ENCODE measurements at places on chromosomes 12 and 14.

DNA sequence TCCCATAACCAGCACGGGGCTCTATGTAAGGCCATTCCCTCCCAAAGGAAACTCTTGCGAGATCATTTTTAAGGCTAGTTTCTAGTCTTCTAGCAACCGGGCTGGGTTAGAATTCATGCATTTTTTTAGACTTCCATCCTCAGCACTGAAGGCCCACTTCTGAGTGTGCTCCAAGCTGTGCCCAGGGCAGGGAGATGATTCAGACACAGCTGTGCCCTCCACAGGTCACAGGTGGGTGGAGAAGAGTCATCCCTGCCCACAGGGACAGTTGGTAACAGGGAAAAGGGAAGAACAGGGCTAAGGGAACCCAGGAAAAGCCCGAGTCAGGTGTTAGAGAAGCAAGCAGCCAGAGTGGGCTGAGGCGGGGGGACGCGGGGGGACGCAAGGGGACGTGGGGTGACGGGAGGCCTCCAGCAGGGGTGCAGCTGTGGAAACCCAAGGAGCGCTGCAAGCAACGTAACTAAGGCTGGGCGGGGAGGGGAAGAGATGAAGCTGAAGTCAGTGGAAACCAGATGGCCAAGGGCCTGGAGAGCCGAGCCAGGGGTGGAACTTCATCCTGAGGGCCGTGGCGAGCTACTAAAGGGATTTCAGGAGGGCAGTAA, 27.2 kb upstream of the PPP2R5C start:
- DNase-seq = no peak

- DNase-seq = no peak
Measured at GRCh38 chr14:72155379-72155993, 223.3 kb downstream of the RGS6 start.

DNA sequence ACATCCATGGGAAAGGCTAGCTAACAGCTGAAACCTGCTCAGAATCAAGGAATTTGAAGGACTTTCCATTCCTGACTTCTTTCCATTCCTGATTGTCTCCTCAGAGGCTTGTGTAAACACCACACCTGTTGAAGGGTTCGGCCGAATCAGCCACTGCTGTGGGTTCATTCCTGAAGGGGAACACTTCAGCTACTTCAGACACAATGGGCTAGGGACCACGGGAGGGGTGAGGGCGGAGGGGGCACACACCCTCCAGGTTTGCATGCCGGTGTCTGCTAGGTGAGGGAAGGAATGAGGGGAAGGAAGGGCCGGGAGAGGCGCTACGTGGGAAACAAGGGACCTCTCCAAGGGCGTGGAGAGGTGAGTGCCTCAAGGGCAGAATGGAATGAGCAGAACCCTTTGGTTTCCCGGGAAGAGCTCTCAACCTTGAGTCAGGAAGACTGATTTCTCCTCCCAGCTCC, 1.3 kb downstream of the GPRC5A start:
- DNase-seq = no peak

DNA sequence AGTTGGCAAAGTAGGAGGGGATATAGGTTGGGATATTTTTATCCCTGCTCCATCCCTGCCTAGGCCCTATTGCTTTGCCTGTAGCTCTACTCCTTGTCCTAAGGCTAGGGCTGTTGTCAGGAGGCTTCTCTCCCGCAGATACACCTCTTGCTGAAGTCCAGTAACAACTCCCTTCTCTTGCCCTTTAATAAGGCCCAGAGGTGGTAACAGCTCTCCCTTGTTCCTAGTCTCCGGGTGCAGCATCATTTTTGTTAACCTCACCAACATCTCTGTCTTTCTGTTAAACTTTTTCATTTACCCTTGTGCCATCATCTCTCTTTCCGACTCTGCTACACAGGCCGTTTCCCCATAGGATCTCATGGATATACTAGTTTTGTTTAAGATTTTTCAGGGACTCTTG, 6.3 kb downstream of the ASCL1 start:
- no peak for DNase-seq

- no peak for DNase-seq
Measured at GRCh38 chr14:74599321-74599761, 12.7 kb downstream of the LTBP2 start.

- no peak for DNase-seq
Measured at GRCh38 chr14:102315121-102315520, 4.4 kb upstream of the ZNF839 start.

GRCh38 chr12:47821346-47821706, 1.6 kb upstream of the HDAC7 start:
- DNase-seq = peak; percentile 40

DNA sequence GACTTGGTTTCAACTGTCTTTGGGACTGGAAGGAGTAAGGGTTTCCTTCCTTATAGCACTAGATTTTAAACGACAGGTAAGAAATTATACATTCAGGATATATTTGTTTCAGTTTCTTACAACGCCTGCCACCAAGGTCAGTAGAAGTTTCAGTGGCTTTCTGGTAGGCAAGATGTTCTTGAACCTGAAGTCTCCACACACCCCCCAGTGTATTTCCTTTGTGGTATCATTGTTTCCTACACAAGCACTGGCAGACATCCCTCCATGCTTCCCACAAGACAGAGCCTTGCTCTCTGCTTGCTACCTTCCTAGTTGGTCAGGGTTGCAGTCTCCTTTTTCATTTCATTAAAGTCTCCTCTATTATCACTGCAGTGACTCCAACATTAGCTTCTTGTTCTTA, 283.1 kb downstream of the FLRT2 start:
- DNase-seq = no peak

DNA sequence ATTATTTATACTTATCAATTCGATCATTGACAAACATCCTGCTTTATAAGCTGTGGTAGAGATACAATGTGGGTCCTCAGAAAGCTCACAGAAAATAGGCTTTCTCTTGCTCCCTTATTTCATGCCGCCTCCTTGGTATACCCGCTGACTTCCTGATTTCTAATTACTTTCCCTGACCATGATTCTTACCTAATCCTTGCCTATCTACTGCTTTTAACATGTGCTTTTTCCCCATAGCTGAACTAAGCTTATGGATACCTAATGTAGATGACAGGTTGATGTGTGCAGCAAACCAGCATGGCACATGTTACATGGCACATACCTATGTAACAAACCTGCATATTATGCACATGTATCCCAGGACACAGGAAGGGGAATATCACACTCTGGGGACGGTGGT, 65.1 kb downstream of the ITPR2 start:
- DNase-seq = no peak

DNA sequence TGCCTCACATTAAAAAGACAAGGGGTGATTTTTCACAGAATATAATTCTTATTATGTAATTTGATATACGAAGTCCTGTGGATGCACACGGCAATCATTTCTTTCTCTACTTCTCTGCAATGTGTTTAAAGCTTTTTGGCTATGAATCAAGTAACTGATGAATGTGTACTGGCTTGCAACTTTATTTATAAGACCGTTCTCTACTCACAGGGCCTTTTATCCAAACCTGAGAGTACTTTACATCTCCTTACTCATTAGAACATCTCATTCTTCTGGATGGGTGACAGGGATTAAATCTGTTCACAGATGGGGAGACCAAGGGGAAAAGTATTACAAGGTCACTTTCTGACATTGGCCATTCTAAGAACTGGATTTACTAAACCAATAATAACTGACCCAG, 215.8 kb upstream of the DIO2 start:
- DNase-seq = no peak

- DNase-seq = no peak
Measured at GRCh38 chr12:61821381-61821780, 438.8 kb upstream of the USP15 start.

DNA sequence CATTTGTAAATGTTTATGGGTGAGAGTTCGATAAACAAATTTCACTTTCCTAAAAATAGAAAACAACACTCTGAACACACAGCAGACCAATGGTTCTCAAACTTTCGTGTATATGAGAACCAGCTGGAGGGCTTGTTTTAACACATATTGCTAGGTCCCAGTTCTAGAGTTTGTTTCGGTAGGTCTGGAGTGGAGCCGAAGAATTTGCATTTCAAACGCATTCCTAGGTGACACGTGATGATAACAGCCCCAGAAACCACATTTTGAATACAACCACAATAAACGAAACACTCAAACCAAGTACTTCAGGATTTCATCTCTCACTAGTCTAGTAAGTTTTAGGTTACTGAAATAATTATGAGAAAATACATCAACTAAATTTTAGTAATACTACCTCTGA, 17.1 kb downstream of the SEC23A start:
- DNase-seq = no peak

DNA sequence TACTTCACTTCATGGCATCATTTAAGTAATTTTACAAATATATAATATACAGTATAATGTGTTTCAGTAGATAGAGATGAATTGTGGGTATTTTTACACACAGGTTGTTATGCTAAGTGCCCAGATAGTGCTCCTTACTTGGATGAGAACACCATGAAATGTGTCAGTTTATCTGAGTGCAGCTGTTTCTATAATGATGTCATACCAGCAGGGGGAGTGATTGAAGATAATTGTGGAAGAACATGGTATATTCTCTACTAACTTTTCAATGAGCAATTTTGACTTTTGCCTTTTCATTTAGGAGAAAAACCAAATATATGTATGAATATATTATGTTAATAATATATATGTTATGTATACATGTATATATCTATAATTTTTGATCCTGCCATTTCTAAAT, 221.6 kb downstream of the LRRK2 start:
- peak; percentile 17 for DNase-seq

GRCh38 chr12:49966511-49967041, 4.9 kb downstream of the AQP5 start:
- no peak for DNase-seq

DNA sequence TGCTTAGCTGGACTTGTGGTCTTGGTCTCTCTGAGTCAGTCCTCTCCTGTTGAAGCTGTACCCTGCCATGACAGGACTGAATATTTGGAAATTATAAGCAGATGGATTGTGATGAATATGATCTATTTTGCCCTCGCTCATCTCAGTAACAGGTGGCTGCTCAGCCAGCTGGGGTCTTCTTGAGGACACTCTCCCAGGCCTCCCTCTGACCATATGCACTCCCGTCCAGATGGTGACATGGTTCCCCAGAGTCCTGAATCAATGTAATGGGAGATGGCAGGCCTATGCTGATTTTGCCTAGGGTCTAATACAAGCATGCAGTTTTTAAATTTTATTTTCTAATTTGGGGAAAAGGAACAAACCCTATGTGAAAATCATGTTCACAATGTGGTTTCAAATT, 63.1 kb upstream of the TRHDE start:
- DNase-seq = no peak

- DNase-seq = no peak
Measured at GRCh38 chr12:110943373-110943772, 23.0 kb upstream of the MYL2 start.

DNA sequence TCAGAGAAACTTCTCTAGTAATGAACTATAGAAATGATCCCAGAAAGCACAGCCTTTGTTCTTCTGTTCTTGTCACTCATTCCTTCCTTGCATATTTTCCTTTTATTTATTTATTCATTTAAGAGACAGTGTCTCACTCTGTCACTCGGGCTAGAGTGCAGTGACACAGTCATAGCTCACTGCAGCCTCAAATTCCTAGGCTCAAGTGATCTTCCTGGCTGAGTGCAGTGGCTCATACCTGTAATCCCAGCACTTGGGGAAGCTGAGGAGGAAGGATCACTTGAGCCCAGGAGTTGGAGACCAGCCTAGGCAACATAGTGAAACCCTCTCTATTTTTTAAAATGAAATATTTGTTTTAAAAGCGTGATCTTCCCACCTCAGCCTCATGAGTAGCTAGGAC, 11.5 kb downstream of the TECPR2 start:
- DNase-seq = no peak

GRCh38 chr14:42872786-42873185, 1266.1 kb downstream of the LRFN5 start:
- no peak for DNase-seq

- no peak for DNase-seq
Measured at GRCh38 chr12:112828541-112828940, 37.0 kb downstream of the RPH3A start.

GRCh38 chr12:41545761-41546160, 357.6 kb downstream of the PDZRN4 start:
- DNase-seq = no peak

GRCh38 chr12:87766044-87766443, 263.2 kb downstream of the C12orf50 start:
- DNase-seq = no peak

DNA sequence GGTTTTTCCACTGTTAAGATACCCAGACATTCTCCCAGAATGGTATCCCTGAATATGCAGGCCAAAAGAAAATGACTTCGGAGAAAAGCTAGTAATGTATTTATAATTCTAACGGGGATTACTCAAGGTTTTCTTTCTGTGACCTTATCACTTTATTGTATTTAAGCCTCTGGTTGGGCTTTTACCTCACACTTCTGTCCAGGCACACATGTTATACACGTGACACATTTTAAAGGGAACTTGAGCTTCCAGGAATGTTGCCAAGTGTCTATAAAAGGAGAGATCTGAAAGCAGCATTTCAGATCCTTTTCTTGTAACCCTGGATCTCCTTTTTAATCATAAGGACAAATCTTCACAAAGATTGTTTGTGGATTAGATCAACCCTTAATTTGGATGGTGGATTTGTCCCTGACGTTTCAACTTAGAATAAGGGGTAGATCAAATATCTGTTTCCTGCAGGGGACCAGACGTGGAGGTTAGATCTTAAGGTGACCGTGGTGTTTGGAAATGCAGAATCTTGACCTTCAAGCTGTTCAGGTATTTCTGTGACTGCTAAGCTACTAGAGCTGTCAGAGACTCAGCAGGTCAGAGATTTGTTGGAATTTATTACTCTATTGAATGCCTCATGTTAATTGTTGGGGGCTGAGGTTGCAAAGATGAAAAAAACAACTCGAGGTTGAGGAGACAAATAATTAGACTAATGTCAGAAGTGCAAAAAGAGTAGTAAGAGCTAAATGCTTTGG, 1.5 kb downstream of the CIPC start:
- DNase-seq = peak; percentile 50

- peak; percentile 14 for DNase-seq
Measured at GRCh38 chr14:39488600-39488999, 56.4 kb upstream of the FBXO33 start.

- no peak for DNase-seq
Measured at GRCh38 chr12:124171231-124171979, 123.5 kb upstream of the RFLNA start.

- DNase-seq = no peak
Measured at GRCh38 chr12:53793221-53793620, 41.4 kb upstream of the CISTR start.

GRCh38 chr12:52347551-52348510, 19.4 kb downstream of the KRT85 start:
- DNase-seq = no peak

- DNase-seq = no peak
Measured at GRCh38 chr14:88870777-88871176, 46.3 kb downstream of the TTC8 start.

- DNase-seq = peak; percentile 90
Measured at GRCh38 chr14:90454041-90455000, 57.5 kb downstream of the CALM1 start.

DNA sequence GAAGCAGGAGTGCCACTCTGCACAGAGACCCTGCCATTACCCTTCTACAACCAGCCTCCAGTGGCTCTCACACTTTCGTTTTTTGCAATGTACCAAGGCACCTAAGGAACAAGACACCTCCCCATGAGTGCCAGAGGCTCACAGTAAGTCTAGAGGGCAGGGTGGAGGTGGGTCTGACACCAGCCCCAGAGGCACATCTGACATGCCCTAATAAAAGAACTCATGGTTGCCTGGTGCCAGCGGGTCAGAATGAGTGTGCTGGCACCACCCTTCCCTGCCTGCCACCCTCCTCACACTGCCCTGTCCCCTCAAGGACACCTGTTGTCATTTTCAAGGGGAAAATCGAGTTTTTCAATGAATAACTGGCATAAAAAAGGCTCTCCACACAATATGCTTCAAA, 161.2 kb downstream of the FOXN3 start:
- DNase-seq = no peak
